ENCODE measurements at places on chromosomes 6 and 20.

DNA sequence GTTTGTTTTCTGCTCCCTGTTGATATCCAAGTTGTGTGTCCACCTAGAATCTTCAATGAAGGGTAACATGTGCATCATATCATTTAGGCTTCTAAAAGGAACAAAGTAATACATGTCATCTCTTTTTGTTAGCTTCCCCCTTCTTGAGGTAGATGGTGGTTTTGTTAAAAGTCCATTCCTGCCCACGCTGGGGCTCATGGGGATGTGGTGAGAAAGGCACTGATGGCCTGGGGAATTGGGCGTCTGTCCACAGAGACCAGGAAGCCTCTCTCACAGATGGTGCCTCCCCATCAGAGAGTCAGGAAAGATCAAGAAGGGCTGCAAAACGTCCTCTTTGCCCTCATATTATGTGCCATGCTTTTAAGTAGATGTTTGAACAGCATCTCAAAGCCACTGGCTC, 32.5 kb downstream of the GNAS start:
- DNase-seq: no peak

DNA sequence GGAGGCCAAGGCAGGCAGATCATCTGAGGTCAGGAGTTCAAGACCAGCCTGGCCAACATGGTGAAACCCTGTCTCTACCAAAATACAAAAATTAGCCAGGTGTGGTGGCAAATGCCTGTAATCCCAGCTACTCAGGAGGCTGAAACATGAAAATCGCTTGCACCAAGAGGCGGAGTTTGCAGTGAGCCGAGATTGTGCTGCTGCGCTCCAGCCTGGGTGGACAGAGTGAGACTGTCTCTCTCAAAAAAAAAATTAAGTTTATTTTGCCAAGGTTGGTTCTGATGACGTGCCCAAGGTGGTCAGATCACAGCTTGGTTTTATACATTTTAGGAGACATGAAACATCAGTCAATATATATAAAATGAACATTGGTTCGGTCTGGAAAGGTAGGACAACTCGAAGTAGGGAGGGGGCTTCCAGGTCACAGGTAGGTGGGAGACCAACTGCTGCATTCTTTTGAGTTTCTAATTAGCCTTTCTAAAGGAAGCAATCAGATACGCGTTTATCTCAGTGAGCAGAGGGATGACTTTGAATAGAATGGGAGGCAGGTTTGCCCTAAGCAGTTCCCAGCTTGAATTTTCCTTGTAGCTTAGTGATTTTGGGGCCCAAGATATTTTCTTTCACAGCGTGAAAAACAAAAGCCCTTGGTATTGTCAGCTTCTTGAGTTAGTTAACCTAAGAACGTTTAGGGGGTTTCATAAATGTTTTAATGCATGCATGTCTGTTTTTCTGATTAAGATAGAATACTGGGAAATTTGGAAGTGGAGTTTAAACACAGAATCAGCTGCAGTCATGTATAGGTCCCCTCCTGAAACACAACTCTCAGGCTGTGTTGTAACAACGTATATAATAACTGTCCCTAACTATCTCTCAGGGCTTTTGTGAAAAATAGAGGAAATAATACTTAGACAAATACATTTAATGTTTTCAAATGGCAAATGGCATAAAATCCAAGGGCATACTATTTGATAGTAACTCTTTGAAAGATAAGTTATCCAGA, 16.7 kb downstream of the ACOT13 start:
- DNase-seq: no peak

GRCh38 chr20:17650301-17651128, 31.5 kb downstream of the RRBP1 start:
- no peak for DNase-seq

DNA sequence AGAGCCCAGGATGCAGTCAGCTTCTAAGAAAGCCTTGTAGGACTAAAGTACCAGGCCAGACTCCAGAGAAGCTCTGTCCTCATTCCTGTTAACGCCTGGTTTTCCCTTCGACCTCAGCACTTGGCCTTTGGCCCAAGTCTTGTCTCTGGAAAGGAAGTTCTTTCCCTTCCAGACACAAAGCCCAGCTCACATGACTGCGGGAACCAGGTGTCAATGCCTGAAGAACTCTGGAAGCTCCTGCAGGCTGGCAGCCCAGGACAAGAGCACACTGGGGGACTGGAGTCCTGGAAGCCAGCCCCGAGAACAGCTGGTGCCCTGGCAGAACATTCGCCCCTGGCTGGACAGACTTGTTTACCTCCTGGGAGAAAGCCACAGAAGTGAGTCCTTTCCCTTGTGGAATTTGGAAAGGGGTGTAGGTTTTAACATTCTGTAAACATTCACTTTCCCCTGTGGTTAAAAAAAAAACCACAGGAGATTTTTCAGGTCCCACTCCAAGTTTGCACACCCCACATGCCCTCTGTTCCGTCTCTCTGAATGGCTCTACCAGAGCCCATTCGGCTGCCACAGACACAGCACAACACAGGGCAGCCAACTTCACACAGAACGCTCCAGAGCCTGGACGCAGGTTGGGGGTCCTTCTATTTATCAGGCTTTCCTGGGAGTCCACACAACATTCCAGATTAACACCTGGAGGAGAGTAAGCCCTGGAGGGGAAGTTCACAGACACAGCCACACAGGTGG, 18.1 kb downstream of the ACSS1 start:
- DNase-seq: no peak
